ENCODE measurements at places on chromosomes 1 and 21. TPM values are rescaled to one million over a fixed set of nuclear protein-coding genes. Genes with fewer than 3 reads are reported as not detected.
A peak's percentile ranks its signal among the peaks of the same experiment; 100 is the strongest.

CEPT1 gene
- 45.6 TPM for total RNA-seq

FMO4 gene
- total RNA-seq = 0.79 TPM

XCL1 gene
- total RNA-seq = not detected

EDN2 gene
- total RNA-seq = 13.3 TPM

ATAD3C gene
- 0.26 TPM for total RNA-seq

TMEM61 gene
- 2.9 TPM for total RNA-seq

AGPAT3 gene
- 40.5 TPM for total RNA-seq

STUM gene
- total RNA-seq = not detected

TMEM167B gene
- 56.3 TPM for total RNA-seq

VWA1 gene
- total RNA-seq = 7.9 TPM

DNA sequence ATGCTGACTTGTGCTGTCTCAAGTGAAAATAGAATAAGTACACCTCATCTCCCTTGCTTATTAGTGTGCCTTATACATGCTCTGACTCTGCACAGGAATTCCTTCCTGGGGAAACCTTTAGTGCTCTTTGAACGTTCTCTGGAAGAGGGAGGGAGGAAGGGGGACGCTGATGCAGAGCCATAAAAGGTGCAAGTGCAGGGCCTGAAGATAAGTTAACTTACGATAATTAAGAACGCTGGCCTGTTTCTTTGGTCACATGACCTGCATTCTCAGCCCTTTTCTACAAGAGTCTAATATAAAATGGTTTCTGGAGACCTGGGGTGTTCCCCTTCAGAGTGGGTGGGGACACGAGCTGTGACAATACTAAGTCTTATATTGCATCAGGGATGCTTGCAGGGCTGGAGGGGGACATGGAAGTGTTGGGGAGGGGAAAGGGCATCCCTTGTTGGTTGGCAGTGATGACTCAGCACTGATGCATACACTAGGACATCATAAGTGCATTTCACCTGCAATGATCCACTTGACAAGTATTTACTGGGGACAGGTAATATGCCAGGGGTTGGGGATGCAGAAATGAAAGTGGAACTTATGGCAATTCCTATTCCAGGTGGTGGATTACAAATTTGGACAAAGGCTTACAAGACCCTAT lies 26.3 kb upstream of the KIAA0040 start:
- DNase-seq = peak; percentile 80

DNA sequence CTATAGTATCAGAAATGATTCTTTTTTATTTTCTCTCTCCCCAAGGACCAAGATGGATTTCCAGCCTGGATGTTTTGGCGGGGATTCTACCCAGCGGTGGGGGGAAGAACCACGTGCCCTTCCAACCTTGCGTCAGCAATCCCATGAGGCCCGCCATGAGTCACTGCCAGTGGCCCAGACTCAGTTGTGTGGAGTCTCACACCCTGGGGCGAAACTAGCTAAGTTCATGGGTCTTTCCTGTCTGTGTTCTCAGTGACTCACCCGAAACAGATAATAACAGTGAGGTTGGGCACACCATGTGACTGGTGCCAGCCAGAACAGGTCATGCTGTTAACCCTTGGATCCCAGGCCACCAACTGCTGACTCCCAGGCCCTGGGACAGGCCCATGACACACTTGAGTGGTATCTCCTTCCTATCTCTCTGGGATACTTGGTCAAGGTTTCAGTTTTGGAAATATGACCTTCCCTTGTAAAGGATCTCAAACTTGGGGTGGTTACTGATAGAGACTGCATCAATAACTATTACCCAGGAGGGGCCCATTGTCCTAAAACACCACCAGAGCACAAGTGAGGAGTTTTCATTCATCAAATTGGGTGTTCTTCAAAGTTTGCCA lies 98.0 kb upstream of the DUSP10 start:
- DNase-seq = peak; percentile 99

DNA sequence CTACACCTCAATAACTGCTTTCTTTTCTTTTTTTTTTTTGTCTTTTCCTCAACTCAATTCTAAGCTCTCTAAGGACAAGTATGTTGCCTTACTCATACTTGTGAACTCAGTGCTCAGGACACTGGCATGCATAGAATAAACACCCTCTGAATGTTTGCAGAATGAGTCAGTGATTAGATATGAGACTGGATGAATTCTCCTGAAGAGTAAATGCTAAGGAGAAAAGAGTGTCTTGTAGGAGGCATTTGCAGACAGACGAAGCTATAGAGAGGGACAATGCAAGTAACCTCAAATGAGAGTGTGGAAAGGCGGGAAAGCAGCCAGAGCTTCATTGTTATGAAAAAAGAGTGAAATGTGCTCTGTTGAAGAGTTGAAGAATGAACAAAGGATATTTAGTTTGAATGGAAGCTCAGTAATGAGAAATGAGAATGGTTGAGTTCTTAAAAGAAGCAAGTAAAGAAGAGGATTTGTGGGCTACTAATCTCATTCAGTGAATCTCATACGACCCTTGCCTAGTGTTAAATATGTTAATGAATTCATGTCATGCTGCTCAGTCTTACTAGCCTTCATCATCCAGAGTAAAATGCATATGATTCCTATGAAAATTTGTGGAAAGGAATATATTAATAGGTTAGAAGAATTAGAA lies 166.1 kb upstream of the DPYD start:
- DNase-seq = peak; percentile 98

- no peak for DNase-seq
These were observed 85.4 kb downstream of the CCDC185 start for GRCh38 chr1:223478606-223479005.

DNA sequence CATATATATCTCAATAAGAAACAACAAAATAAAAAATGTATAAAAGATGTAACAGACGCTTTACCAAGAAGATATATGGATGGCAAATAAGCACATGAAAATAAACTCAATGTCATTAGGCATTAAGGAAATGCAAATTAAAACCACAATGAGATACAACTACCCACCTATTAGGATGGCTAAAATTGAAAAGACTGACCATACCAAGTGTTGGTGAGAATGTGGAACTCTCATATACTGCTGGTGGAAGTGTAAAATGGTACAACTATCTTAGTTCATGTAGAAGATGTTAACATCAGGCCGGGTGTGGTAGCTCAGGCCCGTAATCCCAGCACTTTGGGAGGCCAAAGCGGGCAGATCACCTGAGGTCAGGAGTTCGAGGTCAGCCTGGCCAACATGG lies 42.3 kb upstream of the TTC22 start:
- no peak for DNase-seq

- DNase-seq = no peak
These were observed 83.5 kb downstream of the MAN1C1 start for GRCh38 chr1:25700144-25700523.

DNA sequence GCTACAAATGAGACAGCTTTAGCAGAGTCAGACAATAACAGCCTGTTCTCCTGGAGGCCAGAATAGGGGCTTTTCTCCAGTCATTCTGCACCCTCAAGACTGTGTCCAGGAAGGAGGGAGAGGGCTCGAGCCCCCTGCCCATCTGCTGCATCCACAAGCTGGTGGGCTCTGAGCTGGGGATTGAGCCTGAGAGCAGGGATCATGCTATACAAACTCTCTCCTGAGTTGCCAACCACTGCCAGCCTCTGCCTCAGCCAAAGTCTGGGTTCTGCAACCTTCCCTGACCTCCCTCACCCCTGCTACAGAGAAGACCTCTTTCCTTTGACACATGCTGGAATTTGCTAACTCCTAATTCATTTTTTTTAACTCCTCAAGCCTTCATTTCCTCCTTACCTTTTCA lies 14.8 kb upstream of the PPM1J start:
- DNase-seq = no peak

DNA sequence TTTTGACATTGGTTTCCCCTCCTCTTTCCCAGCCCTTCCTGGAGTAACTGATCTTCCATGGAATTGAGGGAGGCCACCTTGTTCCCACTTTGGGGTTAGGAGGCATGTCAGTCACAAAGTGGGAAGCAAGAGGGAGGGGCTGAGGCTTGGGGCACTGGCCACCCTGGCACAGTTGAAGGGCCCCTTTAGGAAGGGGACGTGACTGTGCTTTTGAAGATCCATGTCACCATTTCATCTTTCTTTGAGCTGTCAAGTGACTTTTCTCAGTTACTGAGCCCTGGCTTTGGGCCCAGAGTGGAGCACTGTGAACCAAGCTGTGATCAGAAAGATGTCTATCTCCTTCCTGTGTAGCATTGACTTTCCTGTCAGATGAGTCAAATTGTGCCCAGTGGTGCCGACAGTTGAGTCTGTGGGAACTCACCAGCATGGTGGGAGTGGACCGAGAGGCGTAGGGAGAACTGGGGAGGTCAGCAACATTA lies 38.5 kb upstream of the TDRD10 start:
- no peak for DNase-seq

DNA sequence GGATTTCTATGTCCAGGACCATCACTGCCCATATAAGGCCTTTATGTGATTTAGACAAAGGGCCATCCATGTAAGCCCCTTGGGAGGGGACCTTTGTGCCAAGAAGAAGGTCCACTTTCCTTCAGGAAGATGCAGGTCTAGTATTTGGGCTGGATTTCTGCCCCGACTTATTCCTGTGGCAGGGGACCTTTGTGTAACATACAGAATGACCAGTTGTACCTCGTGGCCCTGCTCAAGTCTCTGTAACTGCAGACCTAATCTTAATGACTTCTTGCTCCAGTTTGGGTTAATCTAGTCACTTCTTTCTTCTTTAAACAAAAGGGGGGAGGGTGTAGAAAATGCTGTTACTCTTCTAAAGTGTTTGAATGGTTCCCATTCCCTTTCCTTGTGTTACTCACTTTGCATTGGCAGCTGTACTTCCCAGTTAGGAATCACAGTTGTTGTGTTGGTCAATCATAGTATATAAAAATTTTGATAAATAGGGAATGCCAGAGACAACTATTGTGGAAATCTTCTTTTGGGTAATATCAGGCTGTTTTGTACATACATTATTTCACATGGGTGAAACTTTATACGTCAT lies 54.2 kb downstream of the MIGA1 start:
- no peak for DNase-seq

DNA sequence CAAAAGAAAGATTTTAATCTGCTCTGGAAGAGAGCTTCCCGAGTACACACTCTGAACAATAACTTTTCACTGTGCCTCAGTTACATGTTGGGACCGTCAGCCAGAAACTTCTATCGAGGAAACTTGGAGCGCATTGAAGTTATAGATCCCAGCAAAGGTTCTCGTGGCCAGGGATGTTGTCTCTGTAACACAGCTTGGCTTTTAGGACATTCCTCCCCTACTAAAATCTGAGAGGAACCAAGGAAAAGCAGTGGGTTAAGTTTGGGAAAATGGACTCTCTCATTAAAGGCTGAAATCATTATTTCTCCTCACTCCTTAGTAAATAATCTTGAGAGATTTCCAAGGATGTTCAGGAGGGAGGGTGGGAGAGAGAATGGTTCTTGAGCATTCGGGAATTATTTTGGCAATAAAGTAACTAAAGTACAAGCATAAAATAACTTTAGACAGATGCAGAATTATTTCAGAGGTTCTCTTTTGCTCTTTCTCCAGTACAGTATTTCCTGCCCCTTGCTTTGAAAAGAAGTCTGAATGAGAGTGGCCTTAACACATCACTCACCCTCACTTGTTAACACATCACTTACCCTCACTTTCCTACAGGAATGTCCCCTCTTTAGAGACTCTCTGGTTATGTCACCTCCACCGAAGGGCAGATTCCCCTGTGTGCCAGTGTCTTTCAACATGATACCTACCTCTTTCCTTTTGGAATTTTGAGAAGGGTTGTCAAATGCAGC lies 1.8 kb upstream of the NFIA start:
- DNase-seq = no peak

- DNase-seq = peak; percentile 40
These were observed 183.5 kb upstream of the ADGRL4 start for GRCh38 chr1:79190074-79190473.

DNA sequence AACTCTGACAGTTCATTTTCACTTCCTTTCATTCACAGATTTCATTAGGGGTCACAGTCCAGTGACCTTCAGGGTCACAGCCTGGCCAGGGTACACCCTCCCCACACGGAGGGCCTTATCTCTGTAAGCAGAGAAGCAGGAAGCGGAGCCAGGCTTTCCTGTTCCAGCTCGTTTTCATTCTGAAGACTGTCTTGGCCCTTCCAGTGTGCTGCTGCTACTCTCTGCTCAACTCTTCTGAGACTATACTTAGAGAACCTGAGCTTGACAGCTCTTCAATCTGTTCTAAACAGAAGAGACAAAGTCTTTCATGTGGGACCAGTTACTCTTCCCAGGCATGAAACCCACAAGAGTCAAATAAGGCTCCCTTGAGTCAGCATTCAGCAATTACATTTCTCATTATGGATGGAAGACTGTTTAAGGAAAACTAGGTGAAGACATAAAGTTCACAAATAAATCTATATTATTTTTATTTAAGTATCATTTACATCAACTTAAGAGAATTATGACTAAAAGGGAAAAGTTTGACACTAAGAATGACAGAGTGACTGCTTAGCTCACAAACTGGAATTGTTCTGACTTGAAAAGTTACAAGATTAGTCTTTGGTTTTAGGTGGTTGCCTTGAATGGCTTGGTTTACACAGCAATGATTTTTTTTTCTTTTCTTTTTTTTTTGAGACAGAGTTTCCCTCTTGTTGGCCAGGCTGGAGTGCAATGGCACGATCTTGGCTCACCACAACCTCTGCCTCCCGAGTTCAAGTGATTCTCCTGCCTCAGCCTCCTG lies 4.8 kb upstream of the TDRD10 start:
- DNase-seq = peak; percentile 12

DNA sequence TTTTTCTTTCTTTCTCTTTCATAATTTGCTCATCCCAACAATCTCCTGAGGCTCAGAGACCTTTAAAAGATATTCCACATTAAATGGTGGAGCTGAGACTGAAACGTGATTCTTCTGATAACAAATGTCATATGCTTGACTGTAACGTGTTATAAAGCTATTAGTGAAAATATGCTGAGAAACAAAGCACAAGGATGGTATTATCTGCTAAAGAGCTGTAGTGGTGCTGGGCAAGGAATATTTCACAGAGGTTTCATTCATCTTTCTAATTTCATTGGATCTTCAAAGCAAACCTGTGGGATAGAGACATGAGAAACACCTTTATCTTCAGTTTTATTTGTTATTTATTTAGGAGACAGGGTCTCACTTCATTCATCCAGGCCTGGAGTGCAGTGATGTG lies 98.1 kb upstream of the WLS start:
- no peak for DNase-seq

- no peak for DNase-seq
These were observed 35.4 kb upstream of the AGPAT3 start for GRCh38 chr21:43829575-43830119.

DNA sequence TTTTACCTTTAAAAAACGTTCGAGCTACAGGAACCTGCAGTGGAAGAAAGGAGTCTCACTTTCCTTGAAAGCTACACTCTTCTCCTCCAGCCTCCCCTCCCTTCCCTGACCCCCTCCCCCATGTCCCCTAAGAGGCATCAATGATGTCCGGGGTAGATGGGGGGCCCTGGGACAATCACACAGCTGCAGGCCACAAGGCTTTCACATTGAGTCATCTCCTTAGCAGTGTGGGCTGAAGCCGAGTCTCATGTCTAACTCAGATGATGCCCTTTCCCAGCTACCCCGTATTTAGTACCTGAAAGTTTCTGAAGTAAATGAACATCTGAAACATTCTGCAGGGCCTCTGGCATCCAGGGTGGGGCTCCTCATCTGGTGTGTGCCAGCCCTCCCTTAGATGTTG lies 6.3 kb upstream of the GPR25 start:
- no peak for DNase-seq

- DNase-seq = peak; percentile 13
These were observed 78.2 kb downstream of the RNF220 start for GRCh38 chr1:44483089-44483874.
